ENCODE measurements at places on chromosomes 5 and 9.

GRCh38 chr5:80866371-80866770 lies 93.8 kb upstream of the RASGRF2 start:
- no peak for DNase-seq

DNA sequence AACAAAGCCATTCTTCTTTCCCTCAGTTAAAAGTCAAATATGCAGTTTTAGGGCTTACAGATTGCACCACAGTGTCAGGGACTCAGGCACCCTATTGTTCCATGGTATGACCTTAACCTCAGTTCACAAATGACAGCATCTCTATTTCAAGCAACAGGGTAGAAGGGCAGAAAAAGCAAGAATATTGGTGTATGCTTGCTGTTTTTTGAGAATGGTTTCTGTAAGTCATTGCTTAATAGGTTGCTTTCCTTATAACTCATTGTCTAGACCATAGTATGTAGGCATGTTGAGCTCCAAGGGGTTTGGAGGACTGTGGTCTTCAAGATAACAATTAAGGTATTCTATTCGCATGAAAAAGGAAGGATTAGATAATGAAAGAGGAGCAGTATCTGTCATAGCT lies 183.5 kb upstream of the EDIL3 start:
- DNase-seq: no peak

- DNase-seq: no peak
These were observed 215.8 kb upstream of the TRIM32 start for GRCh38 chr9:116471093-116471906.

DNA sequence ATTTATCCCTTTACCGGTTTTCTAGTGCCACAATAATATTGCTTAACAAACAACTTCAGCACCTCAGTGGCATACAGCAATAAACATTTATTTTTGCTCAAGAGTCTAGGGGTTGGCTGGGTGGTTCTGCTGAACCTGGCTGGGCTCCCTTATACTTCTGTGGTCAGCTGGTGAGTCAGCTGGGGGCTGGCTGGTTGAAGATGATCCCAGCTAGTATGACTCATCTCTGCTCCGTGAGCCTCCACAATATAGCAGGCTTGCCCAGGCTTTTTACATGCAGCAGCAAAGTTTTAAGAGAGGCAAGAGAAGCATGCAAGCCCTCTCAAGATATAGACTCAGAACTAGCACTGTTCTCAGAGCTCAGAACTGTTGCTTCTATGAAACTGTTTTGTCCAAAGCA lies 523.5 kb upstream of the CLINT1 start:
- DNase-seq: no peak
